Stimulated activated CD4-positive, alpha-beta T cell treated with anti-CD3 and anti-CD28 coated beads, TNF-alpha, amount 100 ng/mL, for 1 hour (primary cell): ENCODE measurements at places on chromosomes 13 and 19.
A peak's percentile ranks its signal among the peaks of the same experiment; 100 is the strongest.

- DNase-seq, result no peak
Observed at GRCh38 chr19:49894011-49894664, 2.5 kb downstream of the IL4I1 start.

DNA sequence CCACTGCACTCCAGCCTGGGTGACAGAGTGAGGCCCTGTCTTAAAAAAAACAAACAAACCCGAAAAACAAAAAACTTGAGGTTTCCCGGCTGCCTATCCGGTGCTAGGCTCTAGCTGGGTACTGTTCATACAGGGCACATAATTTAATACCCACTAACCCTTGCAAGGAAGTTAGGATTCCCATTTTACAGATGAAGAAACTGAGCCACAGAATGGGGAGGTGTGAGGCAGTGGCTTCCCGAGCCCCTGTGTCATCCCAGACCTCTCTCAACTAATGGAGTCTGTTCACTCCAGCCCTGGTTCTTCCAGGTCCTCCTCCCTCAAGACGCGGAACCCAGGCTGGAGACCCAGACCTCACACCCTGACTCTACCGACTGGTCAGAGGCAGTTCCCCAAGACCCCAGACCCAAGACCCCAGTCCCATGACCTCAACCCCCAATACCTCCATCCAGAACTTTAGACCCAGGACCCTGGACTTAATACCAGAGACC is 576 bp downstream of the APBA3 start:
- DNase-seq, result no peak

DNA sequence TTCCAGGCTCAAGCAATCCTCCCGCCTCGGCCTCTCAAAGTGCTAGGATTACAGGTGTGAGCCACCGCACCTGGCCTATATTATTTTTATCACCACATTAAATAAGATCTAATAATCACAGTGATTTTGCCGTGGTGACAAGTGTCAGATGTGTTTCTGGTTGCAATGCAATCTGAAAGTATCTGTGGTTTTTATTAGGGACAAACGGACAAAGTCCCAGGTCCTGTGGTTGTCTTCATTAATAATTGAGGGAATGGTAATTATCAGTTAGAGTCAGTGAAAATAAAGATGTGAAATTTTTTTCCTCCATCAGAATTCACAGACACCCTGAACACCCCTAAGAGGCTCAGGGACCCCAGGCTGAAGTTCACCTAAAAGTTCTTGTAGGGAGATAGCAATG is 1.3 kb upstream of the TICAM1 start:
- DNase-seq, result no peak

GRCh38 chr13:71218960-71219359 is 648.0 kb downstream of the DACH1 start:
- no peak for DNase-seq

GRCh38 chr13:77521194-77521593 is 14.3 kb upstream of the SCEL start:
- no peak for DNase-seq

DNA sequence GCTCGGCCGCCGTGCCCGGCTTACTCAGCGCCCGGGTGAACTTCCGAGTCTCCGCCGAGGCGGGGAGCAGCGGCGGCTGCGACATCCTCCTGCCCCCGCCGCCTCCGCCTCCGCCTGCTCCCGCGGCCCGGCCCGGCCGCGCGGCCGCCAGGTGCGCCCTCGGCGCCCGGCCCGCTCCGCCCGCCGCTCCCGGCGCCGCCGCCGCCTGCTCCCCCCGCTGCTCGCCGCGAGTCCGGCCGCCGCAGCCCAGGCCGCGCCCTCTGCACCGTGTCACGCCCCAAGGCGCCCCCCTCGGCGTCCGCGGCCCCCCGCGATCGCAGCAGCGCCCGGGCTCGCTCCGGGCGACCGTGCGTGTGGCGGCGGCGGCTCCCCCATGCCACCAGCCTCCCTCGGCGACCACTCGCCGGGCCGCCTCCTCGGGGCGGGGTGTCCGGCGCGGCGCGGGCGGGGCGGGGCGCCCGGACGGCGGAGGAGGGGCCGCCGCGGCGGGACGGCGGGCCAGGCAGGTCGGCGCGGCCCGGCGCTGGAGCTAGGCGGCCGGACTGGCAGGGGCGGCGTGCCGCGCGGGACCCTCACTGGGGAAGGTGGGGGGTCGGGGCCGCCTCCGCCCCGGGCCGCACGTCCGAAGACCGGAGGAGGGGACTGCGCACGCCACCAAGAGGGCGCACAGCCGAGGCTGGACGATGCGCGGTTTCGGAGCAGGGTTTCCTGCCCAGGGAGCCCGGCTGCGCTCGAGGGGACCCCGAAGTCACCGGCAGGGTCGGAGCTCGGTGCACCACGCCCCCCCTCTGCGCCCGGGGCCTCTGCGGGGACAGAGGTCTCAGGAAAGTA is 108.6 kb upstream of the DOCK9 start:
- peak; percentile 58 for DNase-seq

DNA sequence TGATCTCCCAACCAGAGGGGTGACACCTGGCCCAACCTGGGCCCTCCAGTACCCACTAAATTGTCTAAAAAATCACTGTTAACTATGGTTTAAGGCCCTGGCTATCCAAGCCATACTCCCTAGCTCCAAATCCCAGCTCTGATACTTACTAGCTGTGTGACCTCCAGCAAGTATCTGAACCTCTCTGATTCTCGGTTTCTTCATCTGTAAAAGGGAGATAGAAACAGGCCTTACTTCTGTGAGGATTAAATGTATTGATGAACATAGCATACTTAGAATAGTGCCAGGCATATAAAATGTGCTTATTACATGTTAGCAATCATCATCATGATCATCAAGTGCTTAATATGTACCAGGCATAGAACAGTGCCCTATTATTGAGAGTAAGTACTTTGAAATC is 4.7 kb downstream of the LRFN1 start:
- DNase-seq, result no peak

GRCh38 chr13:94305463-94305862 is 174.0 kb downstream of the DCT start:
- no peak for DNase-seq

DNA sequence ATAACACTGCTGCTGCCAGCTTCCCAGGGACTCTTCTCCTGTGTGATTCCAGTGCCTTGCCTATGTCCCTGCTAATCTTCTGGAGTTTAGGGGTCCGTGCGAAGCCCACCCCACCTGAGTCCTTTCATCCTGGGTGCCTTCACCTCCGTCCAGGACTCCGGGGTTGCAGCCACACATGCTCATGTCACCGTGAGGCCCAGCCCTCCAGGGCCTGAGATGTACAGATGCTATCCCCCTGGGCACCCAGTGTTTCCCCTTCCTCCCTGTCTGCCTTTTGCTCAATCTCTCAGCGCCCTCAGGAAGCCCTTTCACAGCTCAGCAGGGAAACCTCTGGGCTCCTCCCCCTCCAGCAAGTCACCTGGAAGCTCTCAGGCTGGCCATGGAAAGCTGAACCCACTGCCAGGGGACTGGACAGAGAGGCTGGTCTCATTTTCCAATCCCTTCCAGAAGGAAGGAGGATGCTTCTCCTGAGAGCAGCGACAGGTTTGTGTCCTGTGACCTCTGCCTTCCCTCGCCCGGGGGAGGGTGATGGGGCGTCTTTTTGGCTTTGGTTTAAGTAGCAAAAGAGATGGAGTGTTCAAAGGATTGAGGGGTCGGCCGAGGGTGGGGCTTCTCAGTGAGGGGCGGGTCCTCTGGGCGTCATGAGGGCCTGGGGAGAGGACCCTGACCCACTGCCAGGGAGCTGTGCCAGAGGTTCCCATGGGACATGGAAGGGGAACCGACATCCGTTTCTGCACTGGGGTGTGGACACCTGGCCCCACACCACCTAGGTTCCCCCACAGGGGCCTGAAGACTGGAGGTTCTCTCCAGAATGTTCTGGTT is 30.8 kb upstream of the TFDP1 start:
- no peak for DNase-seq
